ENCODE measurements at places on chromosomes 2 and 18.

DNA sequence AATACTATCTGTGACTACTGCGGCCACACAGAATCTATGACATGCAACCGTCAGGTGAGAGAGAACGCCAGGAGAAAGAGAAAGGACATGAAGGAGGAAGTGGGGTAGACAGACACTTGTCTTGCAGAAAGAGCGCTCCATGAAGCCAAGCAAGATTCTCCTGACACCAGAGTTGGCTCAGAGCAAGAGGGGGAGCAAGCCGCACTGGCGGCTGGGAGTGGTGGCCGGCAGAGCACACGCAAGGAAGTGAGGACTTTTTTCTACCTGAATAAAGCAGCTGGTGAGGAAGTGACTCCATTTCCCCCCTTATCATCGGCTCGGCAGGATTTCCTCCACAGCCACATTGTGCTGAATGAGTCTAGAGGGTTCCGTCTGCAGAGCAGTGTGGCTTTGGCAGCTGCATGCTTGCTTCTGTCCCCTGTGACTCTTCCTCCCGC, 181.6 kb downstream of the BCL2 start:
- H3K4me3 ChIP-seq: no peak overlapping the region
- no peak overlapping the region for H3K27ac ChIP-seq
- H3K27me3 ChIP-seq: no peaks in the 10 kb centered on the region

GRCh38 chr18:1665079-1665478, 760.4 kb downstream of the ADCYAP1 start:
- H3K27me3 ChIP-seq: no peaks in the 10 kb centered on the region
- H3K27ac ChIP-seq: no peak overlapping the region
- no peak for DNase-seq
- H3K4me1 ChIP-seq: no peaks in the 10 kb centered on the region
- no peak overlapping the region for H3K4me3 ChIP-seq

GRCh38 chr2:181972431-181973170, 13.1 kb upstream of the PPP1R1C start:
- no peak overlapping the region for H3K27ac ChIP-seq
- H3K4me1 ChIP-seq: no peaks in the 10 kb centered on the region
- no peak overlapping the region for H3K4me3 ChIP-seq
- H3K36me3 ChIP-seq: no peaks in the 10 kb centered on the region
- H3K27me3 ChIP-seq: no peaks in the 10 kb centered on the region

- no peaks in the 10 kb centered on the region for H3K27me3 ChIP-seq
- H3K27ac ChIP-seq: no peak overlapping the region
- H3K4me3 ChIP-seq: no peak overlapping the region
- no peaks in the 10 kb centered on the region for H3K4me1 ChIP-seq
These were observed 42.4 kb downstream of the BIRC6 start for GRCh38 chr2:32399221-32399620.

GRCh38 chr2:229087843-229088516, 183.1 kb downstream of the PID1 start:
- no peak overlapping the region for H3K4me3 ChIP-seq
- no peak for DNase-seq
- H3K36me3 ChIP-seq: no peaks in the 10 kb centered on the region
- H3K27ac ChIP-seq: no peak overlapping the region

DNA sequence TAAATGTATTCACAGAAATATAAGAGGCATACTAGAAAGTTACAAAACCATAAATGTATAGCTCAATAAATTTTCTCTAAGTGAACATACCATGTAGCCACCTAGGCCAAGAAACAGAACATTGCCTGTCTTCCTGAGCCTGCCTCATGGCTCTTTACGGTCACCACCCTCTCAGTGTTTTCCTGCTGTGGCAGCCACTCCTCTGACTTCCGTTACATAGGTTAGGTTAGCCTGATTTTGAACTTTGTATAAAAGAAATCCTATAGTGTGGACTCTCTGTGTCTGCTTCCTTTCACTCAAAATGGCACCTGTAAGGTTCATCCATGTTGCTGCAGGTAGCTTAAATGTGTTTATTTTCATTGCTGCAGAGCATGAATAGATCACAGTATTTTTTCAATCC, 11.6 kb upstream of the ST3GAL5 start:
- no peak overlapping the region for H3K4me3 ChIP-seq
- no peaks in the 10 kb centered on the region for H3K36me3 ChIP-seq
- no peak for DNase-seq
- H3K27ac ChIP-seq: no peak overlapping the region

DNA sequence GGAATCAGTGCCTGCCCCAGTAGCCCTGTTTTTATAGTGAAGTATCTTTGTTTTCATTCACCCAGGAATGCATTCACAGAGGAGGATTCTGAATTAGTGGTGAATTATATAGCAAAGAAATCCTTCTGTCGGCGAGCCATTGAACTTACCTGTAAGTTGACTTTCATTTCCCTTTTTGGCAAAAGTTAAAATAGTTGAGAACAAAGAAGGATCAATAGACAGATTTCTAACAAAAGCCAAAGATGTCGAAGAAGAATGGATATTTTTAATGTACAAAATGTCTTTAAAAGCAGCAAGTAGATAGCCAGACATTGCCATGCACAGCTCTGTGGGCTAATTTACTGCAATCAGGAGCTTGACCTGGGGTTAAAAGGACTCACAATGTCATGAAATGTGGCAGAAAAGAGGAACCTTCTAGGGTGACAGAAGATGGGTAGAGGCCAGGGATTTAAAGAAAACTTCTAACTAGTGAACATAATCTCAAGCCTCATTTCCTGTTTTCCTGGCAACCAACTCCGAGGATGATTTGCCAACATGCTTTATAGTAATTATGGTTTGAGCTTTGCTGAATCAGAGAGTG, 53.8 kb upstream of the TMEM87B start:
- H3K27ac ChIP-seq: no peak overlapping the region
- H3K27me3 ChIP-seq: no peaks in the 10 kb centered on the region
- no peaks in the 10 kb centered on the region for H3K4me1 ChIP-seq
- no peak overlapping the region for H3K4me3 ChIP-seq

GRCh38 chr2:166106431-166107015, 21.3 kb downstream of the SCN1A start:
- no peak overlapping the region for H3K27ac ChIP-seq
- H3K36me3 ChIP-seq: no peaks in the 10 kb centered on the region
- DNase-seq: no peak

GRCh38 chr2:111904726-111905474, 6.5 kb downstream of the MERTK start:
- DNase-seq: no peak
- peaks cover 27% of the 10 kb centered on the region for H3K4me1 ChIP-seq
- H3K27ac ChIP-seq: peak overlapping the region; percentile 45

DNA sequence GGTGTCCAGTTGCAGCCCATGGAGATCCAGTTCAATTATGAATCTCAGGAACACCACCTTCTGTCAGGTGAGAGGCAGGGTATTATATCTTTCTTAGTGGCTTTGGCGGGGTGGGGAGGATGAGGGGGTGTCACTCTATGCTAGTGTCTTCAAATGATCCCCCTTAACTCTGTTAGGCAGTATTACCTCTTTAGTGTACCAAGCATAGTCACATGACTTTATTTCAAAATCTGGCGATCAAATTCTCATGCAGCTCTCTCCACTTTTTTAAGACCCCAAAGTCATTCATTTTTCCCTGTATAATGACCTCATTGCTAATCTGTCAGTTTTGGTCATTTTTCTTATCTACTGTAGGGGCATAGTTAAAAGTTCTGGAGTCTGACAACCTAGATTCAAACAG, 1.1 kb upstream of the ZSCAN30 start:
- peaks cover 10% of the 10 kb centered on the region for H3K4me1 ChIP-seq
- H3K36me3 ChIP-seq: no peaks in the 10 kb centered on the region
- H3K27ac ChIP-seq: no peak overlapping the region
- H3K27me3 ChIP-seq: no peaks in the 10 kb centered on the region

DNA sequence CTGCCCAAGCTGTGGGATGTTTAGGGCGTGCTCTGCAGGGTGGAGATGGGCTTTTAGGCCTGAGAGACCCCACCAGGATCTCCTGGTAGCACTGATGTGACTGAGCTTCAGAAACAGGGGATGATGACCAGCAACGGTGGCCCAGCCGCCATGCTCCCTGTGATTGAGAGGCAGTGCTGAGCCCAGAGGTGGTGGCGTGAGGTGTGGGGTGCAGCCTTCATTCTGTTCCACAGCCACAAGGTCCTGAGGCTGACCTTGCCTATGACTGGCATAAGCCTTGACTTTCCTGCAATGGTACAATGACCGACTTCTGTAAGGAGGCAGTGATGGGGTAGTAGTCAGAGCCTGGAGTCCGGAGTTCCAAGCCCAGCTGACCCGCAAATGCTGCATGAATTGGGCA, 263.3 kb downstream of the TSN start:
- no peak for DNase-seq
- no peak overlapping the region for H3K4me3 ChIP-seq
- no peak overlapping the region for H3K27ac ChIP-seq

GRCh38 chr2:218482651-218483050, 63.7 kb downstream of the VIL1 start:
- no peak overlapping the region for H3K27ac ChIP-seq
- H3K27me3 ChIP-seq: no peaks in the 10 kb centered on the region
- peaks cover 20% of the 10 kb centered on the region for H3K36me3 ChIP-seq
- H3K4me3 ChIP-seq: no peak overlapping the region

GRCh38 chr2:145685383-145686050, 1165.6 kb upstream of the ZEB2 start:
- no peak overlapping the region for H3K27ac ChIP-seq
- no peaks in the 10 kb centered on the region for H3K27me3 ChIP-seq

DNA sequence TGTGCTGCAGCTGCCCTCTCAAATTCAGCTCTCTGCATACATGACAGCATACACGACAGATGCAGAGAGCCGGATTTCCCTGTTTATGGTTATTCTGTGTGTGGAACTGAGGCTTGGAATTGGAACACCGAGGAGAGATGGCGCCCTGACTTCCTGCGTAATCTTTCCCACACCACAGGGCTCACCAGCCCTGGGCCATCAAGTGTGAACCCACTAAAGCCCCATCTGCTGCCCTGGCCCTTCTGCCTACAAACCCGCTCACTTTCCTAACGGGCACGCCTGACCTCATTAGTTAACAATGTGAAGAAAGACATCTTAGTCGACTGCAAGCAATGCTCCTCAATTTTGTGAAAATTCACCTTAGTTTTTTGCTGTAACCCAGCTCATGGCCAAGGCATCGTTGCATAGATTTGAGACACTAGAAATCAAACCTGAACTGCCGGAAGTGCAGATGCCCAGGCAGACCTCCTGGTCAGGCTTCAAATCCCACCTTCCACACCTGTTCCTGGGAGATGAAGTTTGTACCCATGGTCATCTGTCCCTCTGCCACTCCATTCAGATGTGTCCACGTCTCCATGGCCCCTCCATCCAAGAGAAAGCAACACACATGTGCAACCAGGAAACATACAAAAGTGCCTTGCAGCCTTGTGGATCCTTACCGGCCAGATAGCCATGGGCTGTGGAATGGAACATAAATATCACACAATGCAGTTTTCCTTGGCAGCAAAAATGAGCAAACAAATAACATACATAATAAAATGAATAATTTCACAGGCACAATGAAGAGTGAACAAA, 5.0 kb upstream of the CIDEA start:
- peaks cover 17% of the 10 kb centered on the region for H3K4me1 ChIP-seq
- no peak overlapping the region for H3K27ac ChIP-seq
- H3K27me3 ChIP-seq: peaks cover 30% of the 10 kb centered on the region
- DNase-seq: no peak

DNA sequence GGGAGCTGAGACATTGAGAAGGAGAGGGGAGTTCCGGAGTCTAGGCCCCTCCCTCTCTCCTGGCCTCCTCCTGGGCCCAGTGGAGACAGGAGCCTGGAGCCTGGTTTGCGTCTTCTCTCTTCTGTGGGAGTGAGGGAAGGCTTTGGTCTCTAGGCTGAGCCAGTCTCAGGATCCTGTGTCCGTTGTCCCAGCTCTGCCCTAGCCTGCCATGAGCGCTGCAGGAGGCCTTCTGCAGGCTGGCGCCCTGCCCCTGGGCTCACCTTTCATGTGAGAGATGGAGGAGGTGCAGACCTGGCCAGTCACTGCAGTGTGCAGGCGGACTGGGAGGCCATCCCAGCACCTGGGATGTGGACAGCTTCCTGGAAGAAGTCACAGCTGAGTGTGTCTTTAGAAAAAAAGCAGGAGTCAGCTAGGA, 8.7 kb downstream of the IMPA2 start:
- DNase-seq: no peak
- no peak overlapping the region for H3K27ac ChIP-seq
- H3K4me1 ChIP-seq: peaks cover 5% of the 10 kb centered on the region
- H3K27me3 ChIP-seq: no peaks in the 10 kb centered on the region

- DNase-seq: peak; percentile 76
- no peaks in the 10 kb centered on the region for H3K27me3 ChIP-seq
- H3K27ac ChIP-seq: peak overlapping the region; percentile 88
- no peaks in the 10 kb centered on the region for H3K36me3 ChIP-seq
- peak overlapping the region; percentile 14 for H3K4me3 ChIP-seq
These were observed 37.5 kb upstream of the SEMA4C start for GRCh38 chr2:96907115-96908041.

DNA sequence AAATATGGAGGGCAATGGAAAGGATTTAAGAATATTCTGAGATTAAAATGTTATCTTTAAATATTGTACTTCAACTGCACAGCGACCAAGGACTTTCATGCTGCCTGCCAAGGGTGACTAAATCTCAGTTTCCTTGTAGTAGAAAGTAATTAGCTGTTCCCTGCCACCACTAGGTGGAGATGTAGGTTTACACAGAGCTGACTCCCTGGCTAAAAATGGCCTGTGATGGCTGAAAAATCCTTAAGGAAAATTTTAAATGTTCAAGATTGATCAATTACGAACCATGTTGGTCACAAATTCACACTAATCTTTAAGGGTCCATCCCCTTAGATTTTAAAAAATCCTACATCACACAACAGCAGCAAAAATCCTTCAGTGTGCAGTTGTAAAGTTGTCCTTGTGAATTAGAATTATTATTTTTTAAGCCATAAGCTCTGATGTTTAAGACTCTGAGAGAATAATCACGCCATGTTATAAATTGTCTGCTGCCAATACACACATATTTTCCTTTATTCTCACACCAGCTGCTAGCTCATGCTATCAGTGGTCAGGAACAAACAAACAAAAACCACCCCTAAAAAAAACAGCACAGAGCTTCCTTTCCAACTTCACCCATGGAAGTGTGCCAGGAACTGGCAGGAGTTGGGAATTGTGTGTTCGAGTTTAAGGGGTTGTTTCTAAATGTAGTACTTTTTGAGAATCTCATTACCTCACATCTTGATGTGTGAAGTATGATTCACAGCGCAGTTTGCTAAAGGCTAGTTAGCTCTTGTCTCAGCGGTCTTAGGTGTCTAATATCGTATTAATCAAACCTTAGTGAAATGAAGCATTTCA, 399.8 kb downstream of the TMEM182 start:
- no peaks in the 10 kb centered on the region for H3K4me1 ChIP-seq
- no peak overlapping the region for H3K27ac ChIP-seq
- DNase-seq: peak; percentile 50
- H3K36me3 ChIP-seq: no peaks in the 10 kb centered on the region
- H3K4me3 ChIP-seq: no peak overlapping the region

GRCh38 chr2:196597531-196597930, 42.0 kb upstream of the CCDC150 start:
- DNase-seq: no peak
- H3K36me3 ChIP-seq: no peaks in the 10 kb centered on the region
- no peaks in the 10 kb centered on the region for H3K27me3 ChIP-seq

DNA sequence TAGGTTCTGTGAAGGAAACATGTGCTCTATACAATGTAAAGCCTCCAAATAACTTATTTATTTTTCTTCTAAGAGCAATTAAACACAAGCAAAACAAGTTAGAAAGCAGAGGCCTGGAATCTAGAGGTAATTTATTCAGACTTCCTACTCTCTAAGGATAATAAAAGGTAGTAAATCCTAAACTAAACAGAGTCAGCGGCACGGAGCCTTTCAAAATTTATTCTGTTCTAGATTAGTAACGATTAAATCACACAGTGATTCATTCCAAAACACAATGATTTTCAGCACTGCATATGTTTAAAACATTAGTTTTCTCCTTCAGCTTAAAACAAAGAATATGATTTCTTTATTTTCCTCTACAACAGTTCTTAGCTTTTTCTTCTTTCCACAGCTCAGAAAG, 160.9 kb downstream of the FBXO15 start:
- no peaks in the 10 kb centered on the region for H3K27me3 ChIP-seq
- DNase-seq: no peak
- no peak overlapping the region for H3K27ac ChIP-seq

Data from spinal cord (tissue), 10 donors.